Endothelial cell of umbilical vein (primary cell): ENCODE measurements at places on chromosomes 12 and 14.

- no peak for DNase-seq
Measured at GRCh38 chr14:26694521-26694920, 96.7 kb upstream of the NOVA1 start.

GRCh38 chr12:106088811-106089485 is 49.8 kb downstream of the NUAK1 start:
- DNase-seq = no peak

DNA sequence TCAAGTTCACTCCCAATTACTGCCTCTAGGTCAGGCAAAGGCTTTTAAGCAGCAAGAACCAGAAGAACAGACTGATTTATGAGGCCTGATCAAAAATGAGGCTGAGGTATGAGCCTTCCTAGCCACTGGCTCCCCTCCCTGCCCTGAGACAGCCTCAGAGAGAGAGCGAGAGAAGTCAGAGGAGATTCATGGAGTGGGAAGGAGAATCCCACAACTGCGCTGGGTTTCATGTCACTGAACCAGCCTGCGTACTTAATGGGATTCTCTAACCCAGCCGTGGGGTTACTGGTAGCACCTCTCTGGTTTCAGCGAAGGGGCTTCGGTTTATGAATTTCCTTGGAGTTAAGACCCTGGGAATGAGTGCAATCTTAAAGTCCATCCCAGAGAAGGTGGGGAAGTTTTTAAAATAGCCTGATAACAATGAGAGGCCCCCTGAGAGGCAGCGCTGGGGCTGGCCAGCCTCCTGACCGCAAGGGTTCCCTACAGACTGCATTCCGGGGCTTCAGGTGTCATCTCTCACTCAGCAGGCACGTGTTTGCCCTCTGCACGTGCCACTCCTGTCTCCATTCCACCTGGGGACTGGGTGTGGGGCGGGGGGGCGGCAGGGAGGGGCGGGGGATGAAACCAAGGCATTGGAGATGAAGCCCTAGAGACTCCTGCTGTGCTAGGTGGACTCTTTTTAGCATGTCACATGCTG is 6.1 kb upstream of the GPRC5A start:
- no peak for DNase-seq

GRCh38 chr14:71550367-71550766 is 381.9 kb upstream of the RGS6 start:
- DNase-seq = no peak

- no peak for DNase-seq
Measured at GRCh38 chr12:16472631-16473030, 125.2 kb downstream of the MGST1 start.

GRCh38 chr14:69323999-69324282 is 64.0 kb downstream of the GALNT16 start:
- DNase-seq = no peak

DNA sequence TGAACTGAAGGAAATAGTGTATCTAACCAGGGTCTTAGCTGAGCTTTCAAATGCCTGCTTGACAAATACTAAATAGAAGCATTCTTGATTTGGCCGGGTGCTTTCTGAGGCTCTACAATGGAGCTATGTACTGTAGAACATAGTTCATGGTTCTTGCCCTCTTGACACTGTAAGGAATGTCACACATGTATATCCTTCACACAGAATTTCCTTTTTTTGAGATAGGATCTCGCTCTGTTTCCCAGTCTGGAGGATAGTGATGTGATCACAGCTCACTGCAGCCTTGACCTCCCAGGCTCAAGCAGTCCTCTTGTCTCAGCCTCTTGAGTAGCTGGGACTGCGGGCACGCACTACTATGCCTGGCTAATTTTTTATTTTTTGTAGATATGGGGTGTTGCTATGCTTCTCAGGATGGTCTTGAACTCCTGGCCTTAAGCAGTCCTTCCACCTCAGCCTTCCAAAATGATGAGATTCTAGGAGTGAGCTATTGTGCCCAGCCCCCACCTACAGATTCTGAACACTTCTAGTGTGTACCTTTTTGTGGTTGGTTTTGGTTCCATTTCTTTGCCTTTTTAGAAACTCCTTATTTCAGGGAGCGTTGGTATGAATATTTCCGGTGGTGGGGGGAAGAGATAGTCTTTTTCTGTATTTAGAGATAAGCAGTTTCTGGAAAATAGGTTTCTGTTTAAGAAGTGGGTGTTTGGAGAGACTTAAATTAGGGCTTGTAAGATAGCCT is 4.2 kb downstream of the MLXIP start:
- peak; percentile 26 for DNase-seq

- peak; percentile 37 for DNase-seq
Measured at GRCh38 chr12:111842556-111843396, 748 bp downstream of the MAPKAPK5 start.

DNA sequence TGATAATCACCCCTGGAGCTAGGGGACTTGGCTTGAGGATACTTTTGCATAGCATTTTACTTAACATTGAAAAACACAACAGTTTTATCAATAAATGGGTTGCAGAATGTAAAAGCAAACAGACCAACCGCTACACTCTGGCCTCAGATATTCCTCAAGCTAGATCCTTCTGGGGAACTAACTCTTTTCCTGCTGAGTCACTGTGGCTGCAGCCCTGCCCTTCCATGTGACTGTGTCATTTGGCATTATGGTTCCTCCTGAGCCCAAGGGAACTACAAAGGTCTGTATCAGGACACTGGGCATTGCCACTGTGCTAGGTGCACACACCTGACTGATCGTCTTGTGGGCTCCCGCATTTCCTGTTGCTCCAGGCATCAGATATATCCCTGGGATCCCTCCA is 56.6 kb downstream of the TTC9 start:
- DNase-seq = no peak

DNA sequence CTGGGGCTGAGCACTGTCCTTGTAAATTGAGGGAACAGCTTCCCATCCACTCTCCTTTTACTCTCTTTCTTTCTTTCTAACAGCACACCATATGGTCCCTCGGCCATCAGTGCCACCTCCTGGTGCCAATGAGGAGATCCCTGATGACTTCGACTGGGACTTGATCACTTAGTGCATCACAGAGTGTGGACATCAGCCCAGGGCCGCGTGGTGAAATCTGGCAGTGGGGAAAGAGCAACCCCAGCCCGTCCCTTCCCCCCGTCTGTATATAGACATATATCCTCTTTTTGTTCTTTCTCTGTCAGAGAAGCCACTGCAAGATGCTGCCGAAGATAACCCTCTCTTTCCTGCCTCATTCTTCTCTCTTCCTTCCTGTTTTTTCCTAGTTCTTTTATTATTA is 13.5 kb downstream of the C3AR1 start:
- DNase-seq = no peak

- no peak for DNase-seq
Measured at GRCh38 chr12:66823857-66824570, 145.1 kb upstream of the GRIP1 start.

DNA sequence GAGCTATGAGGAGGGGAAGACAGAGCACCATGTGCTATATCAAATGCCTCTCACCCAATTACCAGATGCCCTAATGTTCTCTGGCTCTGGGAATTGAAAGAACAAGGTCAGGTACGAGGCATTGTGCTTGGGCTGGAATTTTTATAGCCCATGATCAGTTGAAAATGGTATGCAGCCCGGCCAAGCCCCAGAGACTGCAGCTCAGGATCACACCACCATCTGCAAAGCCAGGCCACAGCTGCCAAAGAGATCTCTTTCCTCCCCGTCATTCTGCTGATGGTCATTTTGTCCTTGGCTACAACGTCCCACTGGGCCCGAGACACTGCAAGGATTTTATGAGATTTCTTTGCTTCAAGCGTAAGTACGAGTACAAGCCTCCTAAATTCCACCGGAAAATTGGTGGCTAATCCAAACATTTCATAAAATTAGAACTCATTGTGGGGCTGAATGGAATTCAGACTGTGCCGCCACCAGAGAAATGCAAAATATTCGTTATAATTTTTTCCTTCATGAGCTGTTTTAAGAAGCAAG is 15.1 kb downstream of the NUAK1 start:
- DNase-seq = no peak

GRCh38 chr12:14239935-14240872 is 125.3 kb upstream of the ATF7IP start:
- DNase-seq = no peak

DNA sequence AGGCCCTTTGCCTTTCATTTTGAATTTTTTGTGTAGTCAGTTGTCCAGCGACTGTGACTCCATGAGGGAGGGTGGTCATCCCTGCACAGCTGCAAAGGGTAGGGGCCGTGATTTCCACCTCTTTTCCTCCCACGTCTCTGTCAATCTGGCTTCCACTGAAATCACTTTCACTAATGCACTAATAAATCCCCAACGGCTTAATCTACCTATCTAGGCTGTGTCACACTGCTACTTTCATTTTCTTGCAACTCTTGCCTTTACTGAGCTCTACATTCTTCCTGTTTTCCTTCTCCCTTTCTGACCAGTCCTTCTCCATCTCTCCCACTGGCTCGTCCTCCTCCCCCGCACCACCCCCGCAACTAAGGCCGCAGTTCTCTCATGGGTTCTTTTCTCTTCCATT is 212.3 kb upstream of the FOXN3 start:
- DNase-seq = no peak

DNA sequence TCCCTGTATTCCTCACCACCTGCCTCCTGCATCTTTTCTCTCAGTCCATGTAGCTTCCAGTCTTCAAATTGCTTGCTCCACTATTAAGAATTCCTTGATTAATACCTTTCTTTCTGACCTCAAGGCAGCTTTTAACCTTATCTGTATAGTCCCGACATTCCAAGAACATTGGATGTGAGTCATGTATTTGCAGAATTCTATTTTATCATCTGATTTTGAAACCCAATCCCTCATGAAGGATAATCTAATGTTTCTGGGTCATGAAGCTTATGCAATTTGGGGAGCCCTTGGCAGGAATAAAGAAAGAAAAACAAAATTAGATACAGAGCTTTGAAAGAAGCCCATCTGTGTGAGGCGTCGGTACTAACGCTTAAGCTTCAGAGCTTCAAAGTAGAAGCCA is 63.4 kb upstream of the CCND2 start:
- DNase-seq = no peak

DNA sequence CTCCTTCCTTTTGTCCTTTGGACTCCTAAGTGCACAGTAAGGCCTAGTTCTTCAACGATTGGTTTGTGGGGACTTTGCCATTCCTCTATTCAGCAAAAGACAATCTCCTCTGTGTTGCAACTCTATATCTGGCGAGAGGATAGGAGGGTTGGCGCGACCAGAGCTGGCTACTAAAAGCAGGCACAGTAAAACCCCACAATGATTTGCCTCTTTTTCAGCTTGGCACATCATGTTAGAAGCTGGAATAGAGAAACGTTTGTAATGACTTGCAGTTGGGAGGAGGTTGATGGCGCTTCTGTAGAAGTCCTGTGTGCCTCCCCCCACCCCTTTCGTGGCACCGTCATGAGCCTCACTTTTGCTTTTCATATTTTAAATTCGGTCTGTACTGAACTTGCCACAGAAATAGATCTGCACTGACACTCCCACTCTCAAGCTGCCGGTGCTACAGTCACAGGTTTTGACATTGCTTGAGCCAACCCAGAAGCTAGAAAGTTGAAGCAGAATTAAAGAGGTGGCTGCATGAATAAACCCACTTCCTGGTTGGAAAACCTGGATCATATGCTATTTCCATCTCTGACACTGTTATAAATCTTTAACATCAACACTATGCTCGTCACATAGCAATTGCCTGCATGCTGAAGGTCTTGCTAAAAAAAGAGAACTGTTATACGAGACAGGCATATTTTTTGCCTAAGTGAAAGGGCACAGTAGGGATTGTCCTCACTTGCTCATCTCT is 315.3 kb upstream of the PRICKLE1 start:
- no peak for DNase-seq

GRCh38 chr12:75854681-75855309 is 176.8 kb downstream of the PHLDA1 start:
- DNase-seq = no peak

DNA sequence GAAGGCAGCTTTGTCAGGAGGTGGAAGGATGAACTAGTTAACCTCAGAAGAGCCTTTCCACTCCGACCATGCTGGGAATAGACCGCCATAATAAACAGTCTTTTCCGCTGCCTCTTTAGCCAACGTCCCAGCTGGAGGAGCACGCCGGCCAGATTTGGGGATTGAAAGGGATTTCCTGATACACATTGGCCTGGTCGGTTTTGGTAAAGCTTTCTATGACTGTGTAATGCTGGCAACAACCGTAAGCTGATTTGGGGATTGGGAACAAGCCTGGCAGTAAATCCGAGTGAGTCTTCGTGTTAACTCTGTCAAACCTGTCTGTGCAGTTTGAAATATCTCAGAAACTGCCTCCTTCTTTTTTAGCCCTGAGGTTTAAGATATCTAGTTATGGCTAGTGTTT is 87.0 kb downstream of the DAD1 start:
- DNase-seq = no peak

- DNase-seq = no peak
Measured at GRCh38 chr12:132444957-132445883, 44.7 kb upstream of the FBRSL1 start.
